HFFc6 (cell line): ENCODE measurements at places on chromosomes 3 and 15. TPM values are rescaled to one million over a fixed set of nuclear protein-coding genes. Genes with fewer than 3 reads are reported as not detected.

The HTR3D gene
- not detected in 2 replicates for total RNA-seq

The OGG1 gene
- 19.5 to 25.0 TPM (median 19.5 TPM) in 3 replicates for total RNA-seq

The LYZL4 gene
- total RNA-seq, result not detected in 3 replicates

The MTHFS gene
- 18.5 to 22.3 TPM (median 22.0 TPM) in 3 replicates for total RNA-seq

The GOLGA8O gene
- not detected in 3 replicates for total RNA-seq

The TRAT1 gene
- not detected in 3 replicates for total RNA-seq

The BFSP2 gene
- not detected in 3 replicates for total RNA-seq

The COLQ gene
- total RNA-seq, result 0.17 to 0.41 TPM (median 0.35 TPM) in 3 replicates

The PROK2 gene
- total RNA-seq, result not detected in 3 replicates

DNA sequence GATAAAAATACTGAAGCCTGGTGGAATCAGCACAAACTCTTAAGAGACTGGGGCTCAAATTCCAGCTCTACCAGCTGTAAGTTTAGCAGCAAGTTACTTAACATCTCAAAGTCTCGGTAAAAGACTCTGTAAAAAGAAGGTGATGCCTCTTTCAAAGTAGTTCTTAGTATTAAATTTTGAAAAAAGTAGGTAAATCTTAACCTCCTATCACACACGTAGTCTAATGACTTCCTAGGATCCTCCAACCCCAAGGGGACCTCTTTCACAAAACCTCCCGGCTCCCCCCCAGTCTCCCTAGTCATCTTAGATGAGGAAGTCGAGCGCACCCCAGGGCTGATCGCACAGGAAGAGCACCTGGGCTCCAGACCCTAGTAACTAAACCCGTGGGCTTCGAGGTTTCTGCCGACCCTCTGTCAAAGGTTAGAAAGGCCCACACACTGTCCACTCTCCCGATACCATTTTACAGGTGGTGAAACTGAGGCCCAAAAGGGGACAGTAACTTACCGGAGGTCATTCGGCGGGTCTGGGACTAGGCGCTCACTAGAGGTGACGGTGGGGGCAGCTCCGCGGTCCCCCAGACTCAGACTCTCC is 427 bp downstream of the MBD4 start:
- peak overlapping the region; percentile 98 for H3K27ac ChIP-seq
- peak overlapping the region; percentile 95 for H3K4me3 ChIP-seq
- peaks cover 2% of the 10 kb centered on the region for H3K27me3 ChIP-seq
- H3K36me3 ChIP-seq, result peaks cover 24% of the 10 kb centered on the region

GRCh38 chr15:79463043-79463780 is 31.1 kb downstream of the MINAR1 start:
- H3K36me3 ChIP-seq, result no peaks in the 10 kb centered on the region
- H3K4me1 ChIP-seq, result no peaks in the 10 kb centered on the region
- no peak overlapping the region for H3K4me3 ChIP-seq
- H3K27ac ChIP-seq, result no peak overlapping the region
- DNase-seq, result no peak
- no peaks in the 10 kb centered on the region; the same call in none of the 2 replicates for H3K27me3 ChIP-seq

GRCh38 chr3:59758672-59759071 is 708.8 kb upstream of the CFAP20DC start:
- H3K27ac ChIP-seq, result no peak overlapping the region
- H3K4me1 ChIP-seq, result no peaks in the 10 kb centered on the region
- peaks cover 14% of the 10 kb centered on the region for H3K27me3 ChIP-seq
- no peak for DNase-seq
- H3K36me3 ChIP-seq, result no peaks in the 10 kb centered on the region

DNA sequence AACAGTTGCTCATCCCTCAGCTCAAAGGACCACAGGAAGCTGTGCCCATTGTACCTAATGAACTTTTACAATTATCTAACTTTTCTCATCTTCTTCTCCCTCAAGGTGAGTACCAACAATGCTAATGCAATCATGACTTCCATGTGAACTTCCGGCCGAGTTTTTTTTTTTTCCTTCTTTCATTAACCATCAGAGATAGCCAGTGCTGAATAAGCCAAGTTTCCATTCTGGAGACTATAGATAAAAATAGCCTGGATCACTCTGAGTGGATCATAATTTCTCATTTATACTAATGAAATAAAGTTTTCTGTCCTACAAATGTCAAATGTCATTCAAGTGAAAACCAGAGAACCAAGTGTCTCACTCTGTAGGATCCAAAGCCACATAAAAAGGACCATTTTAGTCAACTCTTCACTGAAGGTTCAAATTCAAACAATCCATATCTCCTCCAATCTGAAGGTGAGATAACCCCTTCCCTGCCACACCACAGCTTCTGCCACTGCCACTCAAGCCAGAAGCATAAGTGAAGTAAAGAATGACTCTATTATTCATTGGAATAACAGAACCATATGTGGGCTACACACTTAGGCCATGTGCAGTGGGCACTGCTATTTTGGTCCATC is 5.5 kb downstream of the SUMF1 start:
- no peak overlapping the region for H3K27ac ChIP-seq
- no peak overlapping the region for H3K4me3 ChIP-seq
- no peaks in the 10 kb centered on the region for H3K27me3 ChIP-seq
- peaks cover 8% of the 10 kb centered on the region for H3K4me1 ChIP-seq
- no peak for DNase-seq

DNA sequence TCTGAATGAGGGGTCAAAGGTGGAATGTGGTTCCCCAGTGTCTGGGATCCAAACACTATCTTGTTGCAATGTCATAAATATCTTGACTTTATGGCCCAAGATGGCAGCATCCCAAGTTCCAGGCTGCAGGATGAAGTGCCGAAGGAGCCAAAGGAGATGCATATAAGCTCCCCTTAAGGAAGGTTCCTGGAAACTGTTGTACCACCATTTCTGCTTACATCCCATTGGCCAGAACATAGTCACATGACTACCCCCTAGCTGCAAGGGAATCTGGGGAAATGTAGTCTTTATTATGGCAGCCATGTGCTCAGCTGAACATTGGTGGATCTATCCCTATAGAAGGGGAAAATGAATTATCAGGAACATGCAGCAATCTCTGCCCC is 54.3 kb downstream of the BDH1 start:
- H3K4me1 ChIP-seq, result peaks cover 21% of the 10 kb centered on the region
- DNase-seq, result no peak
- H3K36me3 ChIP-seq, result peaks cover 8% of the 10 kb centered on the region; the same call in 1 of the 2 replicates
- H3K27me3 ChIP-seq, result no peaks in the 10 kb centered on the region; the same call in none of the 2 replicates
- H3K27ac ChIP-seq, result no peak overlapping the region
- H3K4me3 ChIP-seq, result no peak overlapping the region

DNA sequence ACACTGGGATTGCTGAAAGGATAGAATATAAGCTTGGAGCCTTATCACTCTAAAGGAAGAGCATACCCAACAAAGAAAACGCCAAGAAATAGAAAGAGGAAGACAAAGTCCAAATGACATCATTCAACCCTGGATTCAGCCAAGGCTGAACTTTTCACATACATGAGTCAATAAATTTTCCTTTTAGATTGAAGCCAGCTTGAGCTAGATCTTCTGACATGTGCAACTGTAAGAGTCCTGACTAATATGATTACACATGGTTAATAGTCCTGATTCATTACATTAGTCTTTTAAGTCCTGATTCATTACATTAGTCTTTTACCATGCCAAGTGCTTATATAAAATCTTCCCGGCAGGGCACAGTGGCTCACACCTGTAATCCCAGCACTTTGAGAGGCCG is 13.6 kb upstream of the DENND6A start:
- H3K4me1 ChIP-seq, result peaks cover 22% of the 10 kb centered on the region
- H3K36me3 ChIP-seq, result no peaks in the 10 kb centered on the region
- DNase-seq, result peak; percentile 86

DNA sequence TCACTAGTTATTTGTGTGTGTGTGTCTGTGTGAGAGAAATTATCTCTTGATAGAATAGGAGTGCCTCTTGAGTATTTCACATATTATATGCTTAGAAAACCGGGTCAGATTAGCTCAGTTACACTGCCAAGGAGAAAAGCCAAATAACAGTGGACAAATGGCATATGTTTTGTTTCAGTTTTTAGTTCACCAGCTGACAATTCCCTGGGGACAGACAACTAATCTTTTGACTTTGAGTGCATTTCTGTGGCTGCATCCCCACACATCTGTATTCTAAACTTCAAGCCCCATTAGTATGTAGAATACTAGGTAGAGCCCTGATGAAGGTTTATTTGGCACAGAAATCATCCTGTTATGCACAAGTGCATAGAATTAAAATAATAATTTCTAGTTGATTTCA is 227.7 kb upstream of the CNTN3 start:
- H3K27ac ChIP-seq, result no peak overlapping the region
- H3K4me1 ChIP-seq, result no peaks in the 10 kb centered on the region
- no peaks in the 10 kb centered on the region; the same call in 1 of the 2 replicates for H3K27me3 ChIP-seq

DNA sequence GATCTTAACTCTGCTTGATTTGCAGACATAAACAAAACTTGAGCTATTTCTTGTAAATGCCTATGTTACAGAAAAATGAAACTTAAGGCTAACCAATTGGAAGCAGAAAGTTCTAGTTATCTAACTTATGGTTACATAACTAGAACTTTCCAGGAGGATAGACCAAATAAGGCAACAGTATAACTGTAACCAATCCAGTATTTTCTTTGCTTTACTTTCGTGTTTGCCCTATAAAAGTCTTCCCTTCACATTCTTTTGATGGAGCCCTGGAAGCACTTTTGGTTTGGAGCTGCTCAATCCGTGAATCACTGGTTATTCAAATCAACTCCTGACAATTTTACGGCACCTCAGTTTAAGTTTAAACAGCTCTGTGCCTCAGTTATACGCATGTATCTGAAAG is 164.6 kb downstream of the SUCLG2 start:
- no peaks in the 10 kb centered on the region for H3K27me3 ChIP-seq
- peaks cover 19% of the 10 kb centered on the region; the same call in 1 of the 2 replicates for H3K4me1 ChIP-seq
- H3K4me3 ChIP-seq, result no peak overlapping the region
- H3K27ac ChIP-seq, result no peak overlapping the region; the same call in 1 of the 2 replicates
- H3K36me3 ChIP-seq, result peaks cover 9% of the 10 kb centered on the region; the same call in 1 of the 2 replicates

- no peak overlapping the region for H3K4me3 ChIP-seq
- H3K27ac ChIP-seq, result no peak overlapping the region
- H3K36me3 ChIP-seq, result peaks cover 8% of the 10 kb centered on the region; the same call in 1 of the 2 replicates
- H3K27me3 ChIP-seq, result peaks cover 1% of the 10 kb centered on the region
- H3K4me1 ChIP-seq, result peaks cover 20% of the 10 kb centered on the region
- DNase-seq, result no peak
Observed at GRCh38 chr3:179991104-179991503, 45.6 kb downstream of the PEX5L start.

DNA sequence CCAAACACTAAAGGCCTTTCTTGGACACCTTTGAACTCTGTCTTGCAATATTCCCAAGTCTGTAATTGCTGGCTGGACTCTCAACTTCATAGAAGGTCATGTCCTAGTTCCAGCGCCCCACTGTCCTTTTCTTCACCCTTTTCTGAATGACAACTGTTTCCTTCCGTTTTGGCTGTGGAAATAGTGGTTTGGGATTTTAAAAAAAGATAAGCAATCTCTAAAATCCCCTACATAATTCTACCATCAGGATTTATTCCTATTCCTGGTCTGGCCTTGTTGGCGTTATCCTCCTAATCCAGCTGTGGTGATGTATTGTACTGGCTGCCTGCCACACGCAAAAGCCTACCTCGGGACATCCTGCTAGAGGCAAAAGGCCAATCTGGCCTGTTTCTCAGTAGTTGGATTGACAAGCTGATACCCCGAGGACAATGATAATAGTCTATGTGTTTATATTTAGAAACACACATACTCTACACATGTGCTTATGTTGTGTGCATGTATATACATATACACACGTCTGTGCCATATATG is 440.3 kb upstream of the DPH6 start:
- no peak for DNase-seq
- no peaks in the 10 kb centered on the region for H3K36me3 ChIP-seq
- H3K27me3 ChIP-seq, result no peaks in the 10 kb centered on the region; the same call in 1 of the 2 replicates

DNA sequence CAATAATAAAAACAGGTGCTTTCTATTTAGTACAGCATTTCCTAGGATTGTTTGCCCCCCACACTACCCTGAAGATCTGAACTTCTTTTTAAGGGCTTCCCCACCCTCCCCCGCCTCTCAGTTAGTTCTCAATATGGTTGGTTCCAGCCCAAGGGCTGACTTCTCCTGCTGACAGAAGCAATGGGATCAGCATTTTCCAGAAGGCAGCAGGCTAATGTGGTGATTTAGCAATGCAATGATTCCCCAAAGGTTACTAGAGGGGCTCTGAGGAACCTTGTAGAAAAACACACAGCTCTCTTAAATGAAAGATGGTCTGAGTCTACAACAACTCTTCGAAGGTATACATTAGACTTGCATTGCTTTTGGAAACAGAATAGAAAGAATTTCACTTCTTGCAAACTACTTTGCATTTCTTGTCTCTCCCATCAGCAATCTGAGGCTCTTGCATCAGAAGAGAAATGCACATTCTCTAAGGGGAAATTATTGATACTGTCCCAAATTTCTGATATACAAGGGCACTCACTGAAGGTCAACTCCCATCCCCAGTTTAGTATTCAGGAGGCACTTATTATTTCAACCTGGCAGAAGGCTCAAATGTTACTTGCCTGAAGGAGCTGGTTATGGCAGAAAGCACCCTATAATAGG is 30.3 kb downstream of the FGF12 start:
- peaks cover 2% of the 10 kb centered on the region; the same call in 1 of the 2 replicates for H3K27me3 ChIP-seq
- H3K36me3 ChIP-seq, result no peaks in the 10 kb centered on the region
- no peaks in the 10 kb centered on the region for H3K4me1 ChIP-seq
- no peak for DNase-seq
- H3K27ac ChIP-seq, result no peak overlapping the region
- no peak overlapping the region for H3K4me3 ChIP-seq
